Myocyte (in vitro differentiated cells): ENCODE measurements at places on chromosomes 2 and 18.

DNA sequence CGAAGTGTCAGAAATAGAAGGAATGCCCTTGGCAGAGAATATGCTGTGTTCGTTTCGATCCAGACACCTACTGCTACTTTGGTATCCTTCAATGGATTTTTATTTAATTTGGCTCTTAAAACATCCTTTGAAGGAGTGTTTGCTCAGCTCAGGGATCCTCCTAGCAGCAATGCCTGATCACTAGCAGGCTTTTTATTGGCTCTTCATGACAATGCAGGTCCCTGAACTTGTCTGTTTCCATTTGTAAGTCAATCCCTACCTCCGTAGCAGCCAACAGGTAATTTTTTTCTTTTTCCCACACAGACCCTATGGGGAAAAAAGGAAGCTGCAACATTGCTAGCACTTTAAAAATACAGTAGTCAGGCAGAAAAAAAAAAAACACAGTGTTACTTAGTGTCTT, 366.2 kb upstream of the LRRTM1 start:
- no peak for DNase-seq

DNA sequence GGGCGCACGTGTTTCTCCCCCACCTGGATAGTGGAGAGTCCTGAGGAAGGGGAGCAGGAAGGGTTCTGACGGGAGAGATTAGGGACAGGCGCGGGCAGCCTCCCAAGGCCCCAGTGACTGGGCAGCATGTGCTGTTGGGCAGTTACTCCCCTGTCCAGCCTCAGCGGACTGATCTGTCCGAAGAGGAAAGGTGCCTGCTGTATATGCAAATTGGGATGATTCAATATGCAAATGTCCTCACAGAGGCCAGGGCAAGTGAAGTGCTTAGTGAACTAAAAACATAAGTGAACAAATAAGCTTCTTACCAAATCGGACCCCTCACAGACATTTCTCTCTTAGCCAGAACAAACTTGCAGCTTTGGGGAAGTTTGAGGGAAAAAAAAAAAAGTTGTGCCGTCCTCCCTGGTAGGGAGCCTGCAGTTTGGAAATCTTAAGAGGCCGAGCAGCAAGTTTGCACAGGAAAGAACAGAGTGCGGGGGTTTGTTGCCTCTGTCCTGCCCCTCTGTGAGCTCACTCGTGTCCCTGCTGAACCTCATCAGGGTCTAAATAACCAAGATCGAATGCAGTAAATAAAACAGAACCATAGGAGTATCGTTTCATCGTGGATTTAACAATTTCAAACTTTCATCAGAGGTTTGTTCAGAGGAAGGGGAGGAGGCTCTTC, 141.4 kb downstream of the KCTD1 start:
- no peak for DNase-seq

DNA sequence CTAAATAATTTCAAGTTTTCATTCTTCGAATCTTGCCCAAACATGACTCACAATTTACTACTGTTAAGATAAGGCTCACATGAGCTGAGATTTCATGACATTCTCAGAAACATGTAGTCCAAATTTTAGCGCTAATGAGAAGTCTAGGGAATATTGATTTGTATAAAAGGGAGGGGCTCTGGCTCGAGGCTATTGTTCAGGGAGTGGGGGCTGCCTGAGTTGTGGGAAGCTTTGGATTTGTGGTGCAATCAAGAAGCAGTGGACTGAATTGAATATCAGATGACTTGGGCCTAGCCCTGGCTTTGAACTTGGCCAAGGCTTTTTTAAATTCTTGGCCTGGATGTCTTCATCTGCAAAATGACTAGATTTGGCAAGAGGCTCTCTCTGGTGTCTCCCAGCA, 674.9 kb upstream of the FANCL start:
- DNase-seq = no peak

DNA sequence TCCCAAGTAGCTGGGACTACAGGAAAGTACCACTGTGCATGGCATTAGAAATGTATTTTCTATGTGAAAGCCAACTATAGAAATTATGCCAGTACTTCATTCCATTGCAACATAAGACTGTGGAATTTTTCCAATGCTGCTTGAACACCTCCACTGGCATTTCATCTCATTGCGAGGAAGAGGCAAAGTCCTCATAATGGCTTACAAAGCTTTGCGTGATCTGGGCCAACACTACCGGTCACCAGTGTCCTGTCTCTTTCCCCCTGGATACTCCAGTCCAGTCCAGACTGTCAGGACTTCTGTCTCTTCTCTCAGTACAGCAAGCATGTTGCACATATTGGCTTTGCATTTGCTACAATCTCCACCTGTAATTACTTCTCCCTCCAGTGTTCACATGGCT, 223.5 kb downstream of the GPD2 start:
- DNase-seq = no peak

DNA sequence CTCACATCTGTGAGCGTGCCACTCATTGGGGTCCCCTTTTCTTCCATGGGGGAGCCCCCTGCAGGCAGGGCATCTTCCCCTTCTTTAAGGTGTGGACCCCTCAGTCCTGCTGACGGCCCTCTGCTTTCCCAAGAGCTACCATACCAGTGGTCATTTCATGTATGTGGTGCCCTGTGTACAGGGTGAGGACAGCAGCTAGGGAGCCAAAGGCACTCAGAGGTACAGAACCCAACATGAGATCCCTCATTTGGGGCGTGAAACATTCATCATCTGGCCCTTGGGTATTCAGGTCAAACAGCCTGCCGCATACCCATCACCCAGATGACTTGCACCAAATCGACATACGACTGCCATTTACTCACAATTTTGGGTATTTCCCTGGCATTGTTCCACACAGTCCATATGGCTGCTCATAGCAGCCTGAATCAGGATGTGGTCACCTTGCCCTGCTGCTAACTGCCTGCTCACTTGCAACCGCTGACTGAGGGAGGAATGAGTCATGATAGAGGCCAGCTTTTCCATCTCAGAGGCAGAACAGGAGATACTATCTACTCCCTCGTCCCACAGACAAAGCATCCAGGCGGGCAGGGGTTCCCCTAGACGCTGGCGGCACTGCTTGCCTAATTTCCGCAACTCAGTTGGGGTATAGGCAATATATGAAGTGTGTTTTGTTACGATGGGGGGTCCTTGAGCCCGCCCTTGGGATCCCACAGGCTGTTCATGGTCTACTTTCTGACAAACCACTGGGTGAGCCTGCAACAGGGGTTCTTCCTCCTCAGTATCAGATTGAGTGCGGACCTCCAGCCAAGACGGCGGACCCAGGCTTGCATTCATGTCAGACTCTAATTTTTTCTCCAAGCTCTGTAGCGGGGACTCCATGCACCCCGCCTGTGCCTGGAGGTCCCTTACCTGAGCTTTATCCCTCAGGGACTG, 228.6 kb downstream of the SATB2 start:
- peak; percentile 80 for DNase-seq

DNA sequence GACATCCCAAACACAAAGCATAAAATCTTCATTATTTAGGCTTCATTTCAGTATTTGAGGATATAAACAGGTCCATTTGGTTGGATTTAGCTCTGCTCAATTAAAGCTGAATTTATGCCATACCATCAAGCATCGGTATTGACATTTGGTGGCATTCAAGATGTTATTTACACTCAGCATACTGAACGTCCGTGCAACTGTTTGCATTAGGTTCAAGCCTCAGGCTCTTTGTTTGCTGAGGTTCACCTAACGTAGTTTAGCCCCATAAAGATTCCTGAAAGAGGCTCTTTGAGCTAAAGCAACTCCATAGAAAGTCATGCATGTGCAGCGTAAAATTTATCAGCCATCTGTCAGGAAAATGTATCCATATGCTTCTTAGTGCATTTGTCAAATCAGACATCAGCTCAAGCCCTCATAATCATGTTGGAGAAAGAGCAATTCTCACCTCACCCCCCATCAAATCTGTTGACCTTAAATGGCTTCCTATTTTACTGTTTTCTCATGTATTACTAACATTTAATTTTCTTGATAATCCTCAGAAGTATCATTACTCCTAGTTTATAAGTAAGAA, 366.9 kb downstream of the EPHA4 start:
- no peak for DNase-seq

DNA sequence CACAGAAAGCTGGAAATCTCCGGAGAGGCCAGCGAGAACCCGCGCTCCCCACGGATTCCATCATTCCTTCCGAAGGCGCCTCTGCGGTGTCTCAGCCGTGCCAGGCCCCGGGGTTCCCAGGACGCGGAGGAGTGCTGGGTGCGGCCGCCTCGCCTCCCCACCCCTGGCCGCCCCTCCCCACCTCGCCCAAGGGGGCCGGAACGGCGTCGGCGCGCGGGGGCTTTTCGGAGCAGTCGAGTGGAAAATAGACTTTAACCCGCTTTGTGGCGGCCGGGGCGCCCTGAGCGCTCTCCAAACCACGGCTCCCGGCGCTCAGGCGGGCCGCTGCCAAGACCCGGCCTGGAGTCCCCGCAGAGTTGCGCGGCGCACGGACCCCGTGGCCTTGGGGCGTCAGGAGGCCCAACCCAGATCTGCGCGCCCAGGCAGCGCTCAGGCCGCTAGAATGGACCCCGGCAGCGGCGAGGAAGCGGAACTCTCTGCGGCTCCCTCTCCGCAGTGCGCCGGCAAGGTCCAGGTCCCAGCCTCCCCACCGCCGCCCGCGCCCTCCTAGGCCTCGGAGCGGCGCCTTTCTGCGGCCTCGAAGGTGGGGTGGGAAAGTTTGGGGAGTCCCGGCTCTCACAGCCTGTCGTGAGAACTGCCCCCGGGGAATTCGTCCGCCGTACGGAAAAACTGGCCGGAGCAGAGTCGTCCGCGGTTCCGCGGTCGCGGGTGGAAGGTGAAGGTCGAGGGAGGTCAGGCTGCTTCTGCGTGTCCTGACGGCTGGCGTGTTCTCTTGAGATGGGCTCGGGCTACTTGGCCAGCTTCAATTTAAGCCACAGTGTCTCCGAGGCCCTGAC, 1.2 kb upstream of the EMX1 start:
- no peak for DNase-seq

- no peak for DNase-seq
Observed at GRCh38 chr2:236863729-236864126, 222.0 kb upstream of the COPS8 start.

DNA sequence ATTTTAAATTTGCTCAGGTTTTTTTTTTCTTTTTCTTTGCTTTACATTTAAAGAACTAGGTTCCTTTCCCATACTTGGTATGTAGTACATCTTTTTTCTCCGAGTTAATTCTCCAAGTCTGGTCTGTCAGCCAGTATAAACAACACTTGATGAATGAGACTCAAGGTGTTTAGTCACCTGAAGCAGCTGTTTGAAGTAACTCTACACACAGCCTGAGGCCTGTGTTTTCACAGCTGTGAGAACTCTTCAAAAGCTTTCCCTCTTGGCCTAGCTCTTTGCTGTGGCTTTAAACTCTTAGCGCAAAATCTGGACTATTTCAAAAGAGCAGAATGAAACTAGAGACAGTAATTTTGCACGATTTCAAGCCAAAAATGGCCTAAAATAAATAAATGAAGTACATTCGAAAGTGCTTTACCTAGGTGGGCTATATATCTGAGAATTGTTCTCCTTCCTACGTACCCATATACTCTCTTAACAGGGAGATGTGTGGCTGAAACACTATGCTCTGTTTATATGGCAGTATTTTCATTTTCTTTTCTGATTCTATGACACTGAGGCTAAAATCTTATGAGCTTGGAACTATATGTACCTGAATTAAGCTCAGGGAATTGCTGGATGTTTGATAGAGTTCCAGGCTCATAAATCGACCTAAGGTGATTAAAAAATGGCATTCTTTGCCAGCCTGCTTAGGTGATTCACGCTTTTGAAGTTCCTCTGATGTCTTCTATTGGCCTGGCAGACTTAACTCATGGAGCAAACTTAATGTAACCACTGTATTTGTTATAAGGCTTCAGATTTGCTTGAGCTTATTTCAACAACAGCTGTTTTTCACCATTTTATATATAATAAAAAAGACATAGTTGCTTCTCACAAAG, 1044.1 kb upstream of the ZEB2 start:
- peak; percentile 75 for DNase-seq

DNA sequence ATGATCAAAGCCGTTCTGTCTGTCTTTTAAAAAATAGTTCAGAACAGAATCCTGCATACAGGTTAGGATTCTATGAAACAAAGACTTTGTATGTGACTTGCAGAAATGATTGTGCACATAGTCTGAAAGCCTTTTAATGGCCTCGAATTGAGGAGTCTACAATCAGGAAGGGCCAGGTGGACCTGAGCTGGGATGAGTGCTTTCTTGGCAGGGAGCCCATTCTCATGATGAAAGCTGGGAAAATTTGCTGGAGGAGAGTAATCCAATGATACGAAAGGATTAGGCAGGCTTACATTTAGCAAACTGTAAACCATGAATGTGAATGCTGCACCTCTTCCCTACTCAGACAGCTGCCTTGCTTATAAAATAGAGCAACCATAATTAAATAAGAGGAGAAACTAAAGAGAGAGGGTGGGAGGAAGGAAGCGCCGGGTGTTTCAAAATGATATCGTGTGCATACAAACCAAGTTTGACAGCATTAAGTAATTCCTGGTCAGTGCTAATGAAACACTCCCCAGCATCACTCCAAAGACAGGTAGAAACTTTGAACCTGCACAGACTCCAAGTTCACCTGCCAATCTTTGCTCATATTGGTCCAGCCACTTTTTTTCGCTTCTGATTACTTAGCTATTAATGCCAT, 23.7 kb upstream of the CXCR4 start:
- no peak for DNase-seq

DNA sequence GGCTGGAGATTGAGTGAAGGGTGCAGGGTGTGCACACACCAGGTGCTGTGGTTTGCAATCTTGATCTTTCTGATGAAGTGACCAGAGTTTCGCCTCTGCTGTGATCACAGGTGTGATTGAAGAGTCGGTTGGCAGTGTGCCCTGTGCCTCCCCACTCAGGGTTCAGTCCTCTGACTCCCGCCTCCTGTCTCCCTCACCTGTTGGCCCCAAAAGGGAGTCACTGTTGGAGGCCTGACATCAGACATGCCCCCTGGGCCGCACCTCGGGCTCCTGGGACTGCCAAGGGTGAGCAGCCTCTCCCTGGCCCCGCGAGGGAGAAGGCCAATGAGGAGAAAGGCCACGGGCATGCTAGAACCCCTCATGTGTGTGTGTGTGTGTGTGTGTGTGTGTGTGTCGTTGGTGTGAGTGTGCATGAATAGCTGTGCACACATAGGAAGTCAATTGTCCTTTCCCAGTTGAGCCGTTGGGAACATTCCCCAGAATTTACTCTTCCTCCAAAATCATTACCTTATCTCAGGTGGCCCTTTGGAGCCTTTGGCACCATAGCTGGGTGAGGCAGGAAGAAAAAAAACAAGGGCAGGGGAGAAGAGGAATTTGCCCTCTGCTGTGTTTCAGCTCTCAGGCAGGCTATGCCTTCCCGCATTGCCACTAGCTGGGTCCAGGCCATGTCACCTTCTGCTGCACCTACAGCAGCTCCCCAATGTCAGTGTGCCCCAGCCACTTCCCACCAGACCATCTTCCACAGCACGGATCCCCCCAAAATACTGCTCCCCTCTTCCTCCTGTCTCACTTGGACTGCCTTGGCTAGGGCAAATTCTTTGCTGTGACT, 78.1 kb upstream of the LAPTM4A start:
- DNase-seq = no peak

GRCh38 chr2:23789012-23789411, 137.9 kb downstream of the ATAD2B start:
- no peak for DNase-seq

- peak; percentile 73 for DNase-seq
Observed at GRCh38 chr2:176554101-176555048, 285.1 kb downstream of the MTX2 start.

- DNase-seq = no peak
Observed at GRCh38 chr18:5420906-5421305, 122.9 kb downstream of the EPB41L3 start.
